ENCODE measurements at places on chromosomes 3 and 15. TPM values are rescaled to one million over a fixed set of nuclear protein-coding genes. Genes with fewer than 3 reads are reported as not detected.

Gene SLCO2A1
- total RNA-seq = not detected

Gene GPR176
- total RNA-seq = 58.8 TPM

Gene OR5K2
- total RNA-seq = not detected

Gene ADAMTS9
- 0.16 TPM for total RNA-seq

Gene PLSCR4
- total RNA-seq = 25.5 TPM
